ENCODE measurements at places on chromosomes 5 and 9.

- no peak for DNase-seq
Observed at GRCh38 chr9:758146-758545, 83.4 kb upstream of the DMRT1 start.

DNA sequence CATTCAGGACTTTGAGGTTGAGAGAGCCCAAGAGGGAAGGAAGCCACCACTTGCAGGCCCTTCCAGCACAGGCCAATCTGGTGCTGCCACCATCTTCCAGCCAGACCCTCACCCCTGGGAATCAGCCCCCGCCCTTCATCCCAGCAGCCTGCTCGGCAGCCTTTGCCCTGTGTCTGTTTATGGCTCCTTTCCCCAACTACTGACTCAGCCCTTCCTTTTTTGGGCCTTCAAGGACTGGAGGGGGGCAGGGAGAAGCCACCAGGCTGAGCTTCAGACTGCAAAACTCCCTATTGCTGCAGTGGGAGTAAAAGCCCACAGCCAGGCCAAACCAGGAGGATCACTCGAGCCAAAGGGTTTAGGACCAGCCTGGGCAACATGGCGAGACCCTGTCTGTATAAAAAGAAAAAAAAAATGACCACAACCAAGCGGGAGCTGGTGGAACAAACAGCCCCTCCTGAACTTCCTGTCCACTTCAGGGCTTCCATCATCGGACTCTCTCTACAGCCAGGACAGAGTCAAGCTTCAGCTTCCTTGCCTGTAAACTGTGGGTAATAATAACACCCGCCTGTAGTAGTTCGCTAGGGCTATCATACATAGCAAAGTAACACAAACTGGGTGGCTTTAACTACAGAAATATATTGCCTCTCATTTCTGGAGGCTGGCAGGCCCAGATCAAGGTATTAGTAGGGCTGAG, 85.9 kb upstream of the IL17B start:
- no peak for DNase-seq

DNA sequence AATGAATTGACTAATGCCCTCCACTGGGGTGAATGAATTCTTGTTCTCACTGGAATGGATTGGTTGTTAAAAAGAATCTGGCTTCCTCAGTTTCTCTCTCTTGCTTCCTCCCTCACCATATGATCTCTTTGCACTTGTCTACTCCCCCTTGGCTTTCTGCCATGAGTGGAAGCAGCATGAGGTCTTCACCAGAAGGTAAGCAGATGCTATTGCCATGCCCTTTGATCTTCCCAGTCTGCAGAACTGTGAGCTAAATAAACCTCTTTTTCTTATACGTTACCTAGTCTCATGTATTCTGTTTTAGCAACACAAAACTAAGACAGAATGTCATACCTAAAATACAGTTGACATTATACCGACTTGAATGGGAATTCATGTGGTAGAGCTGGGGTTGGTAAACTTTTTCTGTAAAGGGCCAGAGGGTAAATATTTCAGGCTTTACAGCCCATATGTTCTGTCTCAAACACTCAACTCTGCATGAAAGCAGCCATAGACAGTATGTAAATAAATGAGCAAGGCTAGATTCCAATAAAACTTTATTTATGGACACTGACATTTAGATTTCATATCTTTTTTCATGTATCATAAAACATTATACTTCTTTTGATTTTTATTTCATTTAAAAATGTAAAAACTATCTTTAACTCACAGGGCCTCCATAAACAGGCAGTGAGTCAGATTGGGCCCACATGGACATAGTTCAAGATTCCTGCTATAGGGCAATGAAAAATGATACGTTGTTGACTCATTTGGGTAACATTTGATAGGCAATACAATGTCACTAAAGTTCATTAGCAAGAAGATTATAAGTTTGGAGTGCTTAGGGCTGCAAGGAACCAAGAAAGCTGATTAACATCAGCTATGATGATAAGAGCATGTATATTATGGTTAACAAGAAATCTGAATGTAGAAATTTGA, 79.4 kb upstream of the TLE4 start:
- DNase-seq = no peak

DNA sequence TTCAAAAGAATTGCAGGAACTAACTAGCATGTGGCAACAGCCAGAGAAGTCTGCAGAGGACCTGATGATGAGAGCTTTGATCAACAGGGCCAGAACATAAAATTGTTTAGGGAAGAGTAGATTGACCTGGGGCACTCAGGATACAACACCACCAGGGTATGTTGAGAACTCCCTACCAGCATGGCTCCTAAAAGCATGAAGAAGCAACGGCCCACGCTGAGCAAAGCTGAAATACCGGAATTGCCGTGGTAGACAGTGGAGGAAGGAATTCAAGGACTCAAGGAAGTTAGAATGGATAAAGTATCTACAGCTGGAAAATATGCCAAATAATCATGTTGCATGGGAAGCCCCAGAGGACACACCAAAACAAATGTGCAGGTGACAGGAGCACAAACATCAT, 31.6 kb downstream of the DROSHA start:
- no peak for DNase-seq

- no peak for DNase-seq
Observed at GRCh38 chr9:116661037-116661954, 25.8 kb upstream of the TRIM32 start.
